Mucosa of gallbladder (tissue), 1 donor: ENCODE measurements at places on chromosomes 2 and 18.

- no peak for DNase-seq
Measured at GRCh38 chr2:25082002-25082622, 40.2 kb downstream of the EFR3B start.

DNA sequence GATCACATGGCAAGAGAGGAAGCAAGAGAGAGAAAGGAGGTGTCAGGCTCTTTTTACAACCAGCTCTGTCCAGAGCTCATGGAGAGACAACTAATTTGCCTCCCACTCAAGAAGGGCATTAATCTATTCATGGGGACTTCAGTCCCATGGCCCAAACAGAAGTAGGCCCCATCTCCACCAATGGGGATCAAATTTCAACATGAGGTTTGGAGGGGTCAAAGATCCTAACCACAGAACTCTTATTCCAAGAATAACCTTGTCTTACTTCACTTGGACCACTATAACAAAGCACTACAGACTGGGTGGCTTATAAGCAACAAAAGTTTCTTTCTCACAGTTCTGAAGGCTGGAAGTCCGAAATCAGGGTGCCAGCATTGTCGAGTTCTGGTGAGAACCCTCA, 31.8 kb downstream of the GRB14 start:
- DNase-seq, result no peak

DNA sequence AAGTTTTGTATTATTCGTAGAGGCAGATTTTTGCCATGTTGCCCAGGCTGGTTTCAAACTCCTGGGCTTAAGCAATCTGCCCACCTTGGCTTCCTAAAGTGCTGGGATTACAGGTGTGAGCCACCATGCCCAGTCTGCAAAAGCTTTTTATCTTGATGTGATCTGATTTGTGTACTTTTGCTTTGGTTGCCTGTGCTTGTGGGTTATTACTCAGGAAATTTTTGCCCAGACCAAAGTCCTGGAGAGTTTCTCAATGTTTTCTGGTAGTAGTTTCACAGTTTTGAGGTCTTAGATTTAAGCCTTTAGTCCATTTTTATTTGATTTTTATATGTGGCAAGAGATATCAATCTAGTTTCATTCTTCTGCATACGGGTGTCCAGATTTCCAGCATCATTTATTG, 42.4 kb downstream of the SYT4 start:
- DNase-seq, result no peak

GRCh38 chr18:45890606-45891005, 65.1 kb downstream of the SIGLEC15 start:
- no peak for DNase-seq

DNA sequence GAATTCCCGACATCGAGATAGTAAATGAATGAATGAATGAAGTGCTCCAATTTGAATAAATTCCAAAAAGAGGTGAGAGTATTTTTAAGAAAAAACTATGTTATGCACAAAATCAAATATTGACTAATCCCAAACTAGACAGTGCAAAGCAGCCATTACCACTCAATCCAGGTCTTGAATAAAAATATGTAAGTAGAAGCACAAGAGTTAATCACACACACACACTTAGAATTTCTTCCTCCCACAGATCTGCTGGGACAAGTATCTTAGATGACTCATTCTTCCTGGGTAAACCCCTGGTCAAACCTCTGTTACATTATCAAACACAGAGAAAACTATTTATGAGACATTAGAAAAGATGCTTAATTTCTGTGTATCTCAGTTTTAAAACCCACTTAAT, 102.0 kb downstream of the PLA2R1 start:
- DNase-seq, result no peak

DNA sequence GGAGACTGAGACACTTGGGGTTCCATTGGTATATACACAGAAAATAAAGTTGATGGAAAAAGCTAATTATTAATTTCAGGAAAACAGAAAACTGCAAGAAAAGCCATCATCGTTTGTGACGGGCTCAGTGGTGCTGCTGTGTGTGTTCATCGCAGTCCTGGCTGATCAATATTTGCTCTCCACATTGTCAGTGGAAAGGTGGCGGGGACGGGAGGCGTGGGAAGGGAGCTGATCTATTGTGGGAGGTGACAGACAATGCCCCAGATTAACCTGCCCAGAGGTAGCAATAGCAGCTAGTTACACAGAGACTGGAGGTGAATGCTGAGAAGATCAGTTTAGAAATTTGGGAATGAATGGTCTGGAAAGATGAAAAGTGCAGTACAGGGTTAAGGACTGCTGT, 50.0 kb upstream of the CTDP1 start:
- no peak for DNase-seq

DNA sequence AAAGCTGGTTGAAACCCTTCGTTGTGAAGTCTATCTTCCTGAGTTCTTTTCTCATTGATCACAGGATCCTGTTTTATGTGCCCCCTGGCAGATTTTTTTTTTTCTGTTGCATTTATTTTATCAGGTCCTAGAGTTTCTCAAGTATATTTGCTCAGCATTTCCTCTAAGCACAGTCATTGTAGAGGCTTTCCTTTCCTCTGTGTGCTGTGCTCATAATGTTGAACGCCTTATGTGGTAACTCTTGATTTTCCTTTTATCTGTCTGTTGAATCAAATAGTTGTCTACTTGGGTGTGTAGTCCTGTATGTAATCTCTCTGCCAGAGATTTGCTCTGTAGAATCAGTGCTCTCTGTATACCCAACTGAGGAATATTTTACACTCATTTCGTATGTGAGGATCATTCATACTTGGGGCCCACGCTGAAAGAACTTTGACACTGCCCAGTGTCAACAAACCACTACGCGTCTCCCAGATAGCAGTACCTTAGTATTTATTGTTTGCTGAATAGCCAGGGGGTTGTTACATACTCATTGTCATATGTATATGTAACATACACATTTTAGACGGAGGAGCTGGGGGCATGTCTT, 118.2 kb downstream of the CTNNA2 start:
- no peak for DNase-seq

DNA sequence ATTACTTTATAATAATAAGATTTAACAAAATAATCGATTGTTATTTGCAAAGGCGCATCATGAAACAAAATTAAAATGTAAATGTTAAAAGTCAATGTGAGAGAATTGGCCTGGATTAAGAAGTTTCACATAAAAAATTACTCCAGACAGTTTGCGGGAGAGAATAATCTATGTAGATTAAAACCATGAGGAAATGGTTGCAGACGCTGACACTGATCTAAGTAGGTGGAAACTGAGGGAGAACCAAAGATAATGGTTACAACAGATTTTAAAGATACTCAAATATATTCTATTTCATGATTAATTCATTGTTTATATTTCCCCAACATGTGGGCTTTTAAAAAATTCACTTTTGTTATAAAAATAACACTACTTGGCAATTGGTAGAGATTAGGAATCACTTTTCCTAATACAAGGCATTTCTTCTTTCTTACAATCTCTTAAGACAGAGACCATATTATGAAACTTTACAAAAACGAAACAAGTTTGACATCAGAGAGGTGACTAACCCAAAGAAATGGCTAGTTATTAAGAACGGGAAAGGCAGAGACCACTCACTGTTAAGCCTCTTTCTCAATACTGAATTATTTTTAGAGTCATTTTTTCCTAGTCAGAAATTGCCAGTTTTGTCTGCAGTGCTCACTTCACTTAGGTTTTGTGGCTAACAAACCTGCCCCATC, 1.6 kb downstream of the KANSL1L start:
- DNase-seq, result no peak

DNA sequence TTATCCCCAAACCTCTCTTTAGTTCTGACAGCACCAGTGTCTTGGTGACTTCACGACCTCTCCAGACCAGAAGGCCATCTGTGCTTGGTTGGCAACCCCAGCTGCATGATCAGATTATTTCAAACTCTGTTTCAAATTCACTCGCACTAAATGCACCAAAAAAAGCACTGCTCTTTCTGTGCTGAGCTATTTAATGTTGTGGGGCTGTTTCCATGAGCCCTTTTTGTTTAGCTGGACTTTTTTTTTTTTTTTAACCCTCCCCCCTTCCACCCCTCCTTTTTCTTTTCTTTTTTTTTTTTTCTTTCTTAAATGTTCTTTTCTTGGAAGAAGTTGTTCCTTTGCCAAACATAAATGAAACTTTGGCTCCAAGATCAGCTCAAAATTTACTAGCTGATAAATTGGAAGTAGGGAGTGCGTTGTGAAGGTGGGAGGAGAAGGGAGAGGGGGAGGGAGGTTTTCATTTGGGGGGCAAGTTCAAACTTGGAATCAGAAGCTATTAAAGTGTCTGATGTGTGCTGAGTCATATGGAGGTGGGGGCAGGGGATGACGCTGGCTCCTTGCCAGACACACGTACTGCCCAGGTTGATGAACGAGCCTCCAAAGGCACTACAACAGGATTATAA, 543.0 kb upstream of the TNP1 start:
- DNase-seq, result no peak

- no peak for DNase-seq
Measured at GRCh38 chr18:63373161-63373560, 6.2 kb upstream of the KDSR start.

- no peak for DNase-seq
Measured at GRCh38 chr2:19169134-19169768, 189.2 kb downstream of the OSR1 start.

- no peak for DNase-seq
Measured at GRCh38 chr2:26276484-26277227, 31.9 kb downstream of the HADHB start.

DNA sequence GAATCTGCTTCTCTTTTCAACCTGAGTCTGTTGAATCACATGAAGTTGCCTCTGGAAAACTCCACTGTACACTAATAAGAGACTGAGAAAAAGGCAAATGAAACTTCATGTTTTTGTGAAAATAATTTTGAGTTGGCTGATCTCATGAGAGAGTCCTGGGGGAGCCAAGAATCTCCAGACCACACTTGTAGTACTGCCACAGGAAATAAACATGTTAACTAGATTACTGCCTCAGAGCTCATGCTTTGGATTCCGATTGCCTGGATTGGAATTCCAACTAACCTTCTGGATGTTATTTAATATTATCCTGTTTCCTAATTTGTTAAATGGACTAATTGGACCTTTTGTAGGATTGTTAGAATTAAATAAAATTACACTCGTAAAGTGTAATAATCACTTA, 25.2 kb downstream of the NUP35 start:
- DNase-seq, result no peak

DNA sequence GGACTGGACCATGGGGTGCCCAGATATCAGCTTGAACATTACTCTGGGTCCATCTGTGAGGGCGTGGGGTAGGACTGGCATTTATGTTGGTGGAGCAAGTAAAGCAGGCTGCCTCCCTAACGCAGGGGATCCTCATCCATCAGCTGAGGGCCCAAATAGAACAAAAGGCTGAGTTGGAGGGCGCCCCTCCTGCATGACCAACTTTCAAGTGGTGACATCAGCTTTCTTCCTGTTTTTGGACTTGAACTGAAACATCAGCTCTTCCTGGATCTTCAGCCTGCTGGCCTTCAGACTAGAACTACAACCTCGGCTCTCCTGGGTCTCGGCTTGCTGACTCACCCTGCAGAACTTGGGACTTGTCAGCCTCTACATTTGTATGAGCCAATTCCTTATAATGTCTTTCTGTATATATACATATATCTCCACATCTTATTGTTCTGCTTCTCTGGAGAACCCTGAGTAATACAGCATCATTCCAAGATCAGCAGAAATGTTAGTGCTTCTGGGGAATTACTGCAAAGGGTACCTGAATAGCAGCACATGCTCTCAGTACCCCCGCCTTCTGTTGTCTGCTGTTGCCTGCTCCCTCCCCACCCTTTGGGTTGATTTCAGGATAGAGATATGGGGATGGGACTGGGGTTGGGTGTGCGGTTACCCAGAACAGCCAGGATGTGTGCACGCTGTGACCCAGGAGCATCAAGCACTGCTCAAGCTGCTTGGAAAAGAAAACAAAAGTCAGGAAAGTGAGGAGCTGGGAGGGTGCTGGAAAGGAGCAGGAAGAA, 20.0 kb downstream of the TMEM127 start:
- DNase-seq, result no peak

GRCh38 chr2:43131051-43131889, 95.1 kb downstream of the ZFP36L2 start:
- peak; percentile 90 for DNase-seq

DNA sequence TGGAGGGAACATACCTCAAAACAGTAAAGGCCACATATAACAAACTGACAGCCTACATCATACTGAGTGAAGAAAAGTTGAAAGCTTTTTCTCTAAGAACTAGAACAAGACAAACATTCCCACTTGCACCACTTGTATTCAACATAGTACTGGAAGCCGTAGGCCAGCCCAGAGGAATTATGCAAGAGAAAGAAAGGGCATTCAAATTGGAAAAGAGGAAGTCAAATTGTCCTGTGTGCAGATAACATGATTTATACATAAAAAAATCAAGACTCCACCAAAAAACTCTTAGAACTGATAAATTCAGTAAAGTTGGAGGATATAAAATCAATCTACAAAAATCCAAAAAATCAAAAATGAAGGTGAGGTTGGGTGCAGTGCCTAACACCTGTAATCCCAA, 8.0 kb upstream of the KDM3A start:
- DNase-seq, result no peak

- DNase-seq, result peak; percentile 87
Measured at GRCh38 chr2:219253753-219254589, at the start of gene TUBA4A. Gene TUBA4A (minus strand): TSS chr2:219253918. CDS start chr2:219253858, 60 bp downstream.

DNA sequence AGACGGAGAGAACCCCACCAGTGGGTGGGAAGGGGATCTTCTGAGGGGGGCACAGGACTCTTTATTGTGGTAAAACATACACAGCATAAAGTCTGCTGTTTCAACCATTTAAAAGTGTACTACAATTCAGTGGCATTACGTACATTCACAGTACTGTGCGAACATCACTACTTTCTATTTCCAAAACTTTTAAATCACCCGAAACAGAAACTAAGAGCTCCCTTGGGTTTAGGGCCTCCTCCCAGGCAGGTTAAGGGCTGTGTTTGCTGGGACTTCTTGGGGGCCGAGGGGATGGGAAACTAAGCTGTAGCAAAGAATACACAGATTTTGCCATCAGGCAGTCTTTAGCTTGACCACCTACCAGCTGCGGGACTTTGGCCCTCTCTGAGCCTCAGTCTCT, 242.0 kb downstream of the HAUS1 start:
- DNase-seq, result no peak

DNA sequence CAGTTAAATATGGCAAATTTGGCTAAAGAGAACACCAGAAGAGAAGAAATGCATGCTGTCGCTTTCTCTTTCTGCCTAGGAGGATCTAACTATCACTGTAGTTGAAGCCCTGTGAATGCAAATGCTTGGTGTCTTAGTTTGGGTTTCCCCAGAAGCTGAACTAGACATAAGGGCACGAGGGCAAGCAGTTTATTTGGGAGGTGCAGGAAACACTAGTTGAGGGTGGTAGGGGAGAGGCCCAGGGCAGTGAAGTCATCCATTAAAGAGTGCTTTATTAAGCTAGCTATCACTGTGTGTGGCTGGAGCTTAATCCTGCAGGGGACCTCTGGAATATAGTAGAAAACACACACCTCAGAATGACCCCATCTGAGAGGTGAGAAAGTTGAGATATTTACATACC, 639.8 kb upstream of the ZEB2 start:
- no peak for DNase-seq

DNA sequence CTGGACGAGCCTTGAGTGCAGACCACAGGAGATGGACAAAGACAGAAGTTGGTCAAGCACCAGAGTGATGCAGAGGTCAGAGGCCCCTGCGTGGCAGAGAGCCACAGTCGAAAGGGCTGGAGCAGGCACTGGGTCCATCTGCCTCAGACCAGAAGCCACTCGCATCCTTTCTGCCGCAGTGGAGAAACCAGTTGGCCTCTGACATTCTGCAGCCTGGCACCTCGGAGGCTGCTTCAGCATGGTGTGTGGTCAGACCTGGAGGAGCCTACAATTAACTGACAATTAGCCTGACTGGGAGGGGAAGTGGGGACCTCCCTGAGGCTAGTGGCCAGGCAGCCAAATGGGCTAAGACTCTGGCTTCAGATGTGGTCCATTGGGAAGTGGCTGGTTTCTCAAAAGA, 111.1 kb downstream of the SGPP2 start:
- no peak for DNase-seq
